ENCODE measurements at places on chromosomes 16 and 17. TPM values are rescaled to one million over a fixed set of nuclear protein-coding genes. Genes with fewer than 3 reads are reported as not detected.

DNA sequence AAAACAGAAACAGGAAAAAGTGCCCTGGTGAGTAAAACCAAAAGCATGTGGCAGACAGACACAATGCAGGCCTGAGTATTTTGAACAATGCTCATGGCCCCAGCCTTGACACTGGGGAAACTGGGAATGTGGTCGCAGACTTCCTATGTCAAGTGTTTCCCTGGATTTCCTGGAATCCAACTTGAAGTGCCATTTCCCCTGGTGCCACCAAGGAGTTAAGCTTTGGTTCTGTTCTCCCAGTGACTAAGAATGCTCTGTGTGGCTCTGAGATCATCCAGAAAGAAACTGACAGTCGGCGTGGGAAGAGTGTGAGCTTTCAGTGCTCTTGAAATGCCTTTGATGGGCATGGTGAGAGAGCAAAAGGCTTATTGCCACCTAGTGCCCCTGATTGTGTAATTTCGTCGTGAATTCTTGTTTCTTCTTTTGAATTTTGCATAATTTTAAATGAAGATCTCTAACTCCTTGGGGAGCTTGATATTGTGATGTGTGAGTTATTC lies 96.0 kb downstream of the YPEL2 start:
- no peak for DNase-seq

PLLP gene
- 10.2 TPM for total RNA-seq

- peak; percentile 80 for DNase-seq
Observed at GRCh38 chr16:67666032-67666551, 458 bp downstream of the ENKD1 start.

GRCh38 chr17:69555056-69555455 lies 140.6 kb downstream of the MAP2K6 start:
- no peak for DNase-seq
